T-helper 1 cell (primary cell): ENCODE measurements at places on chromosomes 2 and 18.

GRCh38 chr18:55268628-55269275 lies 309.5 kb upstream of the CCDC68 start:
- no peak for DNase-seq

DNA sequence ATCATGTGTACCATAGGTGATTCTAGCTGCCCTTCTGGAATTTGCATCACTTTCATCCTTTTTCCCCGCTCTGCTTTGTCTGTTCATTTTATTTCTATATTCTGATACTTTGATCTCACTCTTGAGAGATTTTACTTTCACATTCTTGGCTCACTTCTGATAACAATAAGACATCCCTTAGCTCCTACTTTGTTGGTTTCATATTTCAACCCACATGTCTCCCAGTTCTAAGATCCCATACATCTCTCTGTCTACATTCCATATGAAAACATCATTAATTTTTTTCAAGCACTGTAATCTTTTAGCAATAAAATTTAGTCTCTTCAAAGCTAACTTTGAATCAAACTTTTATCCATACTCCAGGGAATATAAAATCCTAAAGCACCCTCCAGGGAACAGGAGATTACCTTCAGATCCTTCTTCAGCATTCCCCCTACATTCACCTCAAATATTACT lies 75.6 kb downstream of the COL3A1 start:
- no peak for DNase-seq

DNA sequence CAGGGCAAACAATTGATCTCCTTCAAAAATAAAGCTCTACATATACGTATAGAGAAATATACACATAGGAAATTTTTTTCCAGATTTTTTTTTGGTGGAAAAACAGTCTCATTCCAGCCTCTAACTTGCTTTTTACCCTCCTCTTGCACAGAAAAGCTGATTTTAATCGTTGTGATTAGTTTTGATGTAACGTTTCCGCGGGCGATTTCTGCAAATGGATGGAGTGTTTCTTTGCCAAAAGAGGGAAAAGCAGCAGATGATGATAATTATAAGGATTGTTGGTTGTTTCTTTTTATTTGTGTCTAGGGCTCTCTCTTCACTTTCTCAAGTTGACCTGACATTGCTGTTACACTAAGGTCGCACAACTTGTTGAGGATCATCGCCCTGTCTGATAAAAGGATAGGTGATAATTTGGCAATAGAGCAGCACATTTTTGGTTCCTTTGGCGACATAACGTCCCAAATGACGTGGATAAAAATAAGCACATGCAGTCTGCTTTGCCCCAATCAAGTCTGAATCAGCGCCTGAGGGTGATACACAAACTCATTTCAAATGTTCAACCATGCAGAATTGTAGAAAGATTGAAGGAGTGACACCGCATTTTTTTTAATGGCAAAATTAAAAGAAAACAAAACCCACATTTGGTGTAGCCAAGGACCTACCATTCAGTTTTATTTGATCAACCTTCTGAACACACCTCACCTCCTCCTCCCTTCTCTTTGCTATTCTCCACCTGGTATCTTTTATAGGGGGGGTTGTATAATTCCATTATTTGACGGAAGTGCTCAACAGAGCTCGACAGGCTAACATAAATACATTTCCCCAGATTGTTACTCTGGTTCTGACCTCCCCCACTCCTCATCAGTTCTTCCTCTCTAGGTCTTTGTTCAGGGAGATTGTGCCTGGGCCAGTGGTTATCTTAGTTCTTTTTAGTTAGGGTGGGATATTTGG lies 109.6 kb upstream of the KCTD1 start:
- DNase-seq, result no peak

- DNase-seq, result no peak
Measured at GRCh38 chr2:232607011-232607410, 26.4 kb upstream of the EFHD1 start.

- no peak for DNase-seq
Measured at GRCh38 chr2:178863856-178864620, 56.8 kb upstream of the TTN start.

GRCh38 chr2:33488715-33489540 lies 12.5 kb downstream of the RASGRP3 start:
- DNase-seq, result no peak

DNA sequence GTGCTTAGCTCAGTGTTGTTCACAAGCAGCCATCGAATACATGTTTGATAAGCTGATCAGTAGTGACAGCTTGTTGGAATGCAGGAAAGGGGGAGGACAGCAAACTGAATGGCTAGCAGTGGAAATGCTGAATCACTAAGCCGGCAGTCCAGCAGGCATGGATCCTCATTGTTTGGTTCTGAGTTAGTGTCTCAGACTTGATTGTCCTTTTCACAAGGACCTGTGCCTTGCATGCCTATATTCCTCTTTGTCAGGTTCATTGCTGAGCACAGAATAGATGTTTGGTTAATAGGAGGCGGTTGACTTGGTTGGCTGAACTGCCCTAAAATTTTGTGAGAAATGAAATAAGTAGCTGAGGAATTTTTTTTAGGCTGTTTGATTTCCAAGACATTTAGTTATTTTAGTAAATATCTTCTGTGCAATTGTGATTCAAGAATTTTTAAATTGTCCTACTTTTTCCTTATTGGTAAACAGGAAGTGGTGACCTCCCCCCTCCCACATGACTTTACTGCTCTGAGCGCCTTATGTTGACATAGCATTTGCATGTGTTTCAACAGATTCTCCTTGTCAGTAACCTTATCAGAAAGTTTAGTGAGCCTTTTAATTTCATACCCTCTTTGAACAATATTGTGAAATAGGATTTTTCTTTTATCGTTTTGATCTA lies 21.4 kb upstream of the STON1 start:
- DNase-seq, result no peak

- no peak for DNase-seq
Measured at GRCh38 chr2:142885543-142885942, 8.1 kb downstream of the KYNU start.

- peak; percentile 71 for DNase-seq
Measured at GRCh38 chr2:53913721-53914120, 54.0 kb upstream of the GPR75 start.

DNA sequence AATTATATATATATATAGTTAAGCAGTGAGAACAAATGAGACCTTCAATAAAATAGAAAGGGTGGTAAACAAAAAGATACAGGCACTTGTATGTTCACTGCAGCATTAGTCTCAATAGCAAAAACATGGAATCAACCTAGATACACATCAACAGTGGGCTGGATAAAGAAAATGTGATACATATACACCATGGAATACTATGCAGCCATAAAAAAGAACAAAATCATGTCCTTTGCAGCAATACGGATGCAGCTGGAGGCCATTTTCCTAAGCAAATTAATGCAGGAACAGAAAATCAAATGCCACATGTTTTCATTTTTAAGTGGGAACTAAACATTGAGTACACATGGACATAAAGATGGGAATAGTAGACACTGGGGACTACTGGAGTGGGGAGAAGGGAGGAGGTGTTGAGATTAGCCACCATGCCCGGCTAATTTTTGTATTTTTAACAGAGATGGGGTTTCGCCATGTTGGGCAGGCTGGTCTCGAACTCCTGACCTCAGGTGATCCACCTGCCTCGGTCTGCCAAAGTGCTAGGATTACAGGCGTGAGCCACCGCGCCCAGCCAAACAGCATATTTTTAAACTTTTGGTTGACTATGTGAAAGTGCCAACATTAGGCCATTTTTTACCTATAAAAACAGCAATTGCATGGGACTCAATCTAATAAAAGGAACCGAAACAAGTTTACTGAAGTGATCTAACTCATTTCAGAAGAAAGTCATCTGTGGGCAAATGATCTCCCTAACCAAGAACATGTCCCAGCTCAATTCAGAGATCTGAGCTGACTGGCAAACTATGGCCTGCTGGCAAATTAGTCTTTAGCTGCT lies 23.7 kb downstream of the ICA1L start:
- DNase-seq, result no peak

GRCh38 chr2:148586522-148587128 lies 57.9 kb upstream of the EPC2 start:
- no peak for DNase-seq

DNA sequence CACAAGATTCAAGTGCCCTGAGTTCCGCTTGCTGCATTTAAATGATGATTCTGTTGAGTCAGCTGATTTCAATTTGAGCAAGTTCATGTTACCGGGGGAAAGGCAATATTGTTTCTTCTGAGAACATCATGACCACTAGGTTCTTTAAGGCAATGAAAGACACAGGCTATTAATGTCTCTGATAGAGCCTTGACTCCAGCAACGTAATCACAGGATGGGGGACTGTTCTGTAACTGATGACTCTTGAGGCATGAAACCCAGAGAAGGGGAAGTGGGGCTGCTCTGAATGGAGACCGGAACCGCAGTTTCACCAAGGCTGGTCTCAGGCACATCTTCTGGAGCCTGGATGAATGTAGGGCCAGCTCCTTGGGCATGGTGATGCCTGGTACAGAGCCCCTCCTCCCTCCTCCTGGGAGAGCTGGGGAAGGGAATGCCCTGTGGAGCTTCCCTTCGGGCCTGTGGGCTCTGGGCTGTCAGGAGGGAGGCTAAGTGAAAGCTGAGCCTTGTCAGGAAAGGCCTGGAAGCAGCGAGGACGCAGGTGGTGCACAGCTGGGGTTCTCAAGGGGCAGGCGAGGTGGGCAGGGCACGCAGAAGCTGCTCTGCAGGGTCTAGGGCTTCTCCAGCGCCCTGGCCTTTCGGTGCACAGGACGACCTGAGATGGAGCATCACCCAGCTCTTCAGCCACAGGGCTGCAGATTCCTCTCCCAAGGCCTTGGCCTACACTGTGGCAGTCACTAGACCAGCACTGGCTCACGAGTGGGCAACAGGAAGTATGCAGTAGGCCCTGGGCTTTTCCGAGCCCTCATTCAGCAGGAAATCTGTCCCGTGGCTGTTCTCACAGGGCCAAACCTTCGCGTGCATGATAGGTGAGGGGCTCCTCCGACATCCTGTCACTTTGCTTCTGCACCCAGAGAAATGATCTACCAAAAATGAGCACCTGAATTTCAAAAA lies 36.6 kb upstream of the PRLH start:
- no peak for DNase-seq

GRCh38 chr2:224136396-224136795 lies 97.3 kb upstream of the SERPINE2 start:
- DNase-seq, result no peak

DNA sequence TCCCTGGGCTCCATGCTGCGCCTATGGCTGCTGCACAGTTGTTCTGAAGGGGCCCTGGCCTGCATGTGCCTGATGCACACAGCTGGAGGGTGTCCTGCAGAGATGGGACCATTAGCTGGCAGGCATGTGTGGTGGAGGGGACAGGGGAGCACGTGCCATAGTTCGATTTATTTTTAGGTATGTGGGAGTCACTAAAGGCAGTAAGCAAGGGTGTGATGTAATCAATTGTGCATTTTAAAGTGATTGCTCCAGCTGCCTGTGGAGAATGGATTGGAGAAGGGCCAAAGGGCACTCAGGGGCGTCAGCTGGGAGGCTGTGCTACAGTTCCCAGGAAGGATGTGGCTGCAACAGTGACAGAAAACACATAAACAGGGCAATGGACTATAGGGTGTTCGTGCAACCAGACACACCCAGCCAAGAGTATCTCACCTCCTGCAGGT lies 205.1 kb downstream of the ARL4C start:
- DNase-seq, result no peak

GRCh38 chr2:172976116-172976515 lies 99.5 kb upstream of the MAP3K20 start:
- DNase-seq, result no peak
